ENCODE measurements at places on chromosomes 16 and 17.

DNA sequence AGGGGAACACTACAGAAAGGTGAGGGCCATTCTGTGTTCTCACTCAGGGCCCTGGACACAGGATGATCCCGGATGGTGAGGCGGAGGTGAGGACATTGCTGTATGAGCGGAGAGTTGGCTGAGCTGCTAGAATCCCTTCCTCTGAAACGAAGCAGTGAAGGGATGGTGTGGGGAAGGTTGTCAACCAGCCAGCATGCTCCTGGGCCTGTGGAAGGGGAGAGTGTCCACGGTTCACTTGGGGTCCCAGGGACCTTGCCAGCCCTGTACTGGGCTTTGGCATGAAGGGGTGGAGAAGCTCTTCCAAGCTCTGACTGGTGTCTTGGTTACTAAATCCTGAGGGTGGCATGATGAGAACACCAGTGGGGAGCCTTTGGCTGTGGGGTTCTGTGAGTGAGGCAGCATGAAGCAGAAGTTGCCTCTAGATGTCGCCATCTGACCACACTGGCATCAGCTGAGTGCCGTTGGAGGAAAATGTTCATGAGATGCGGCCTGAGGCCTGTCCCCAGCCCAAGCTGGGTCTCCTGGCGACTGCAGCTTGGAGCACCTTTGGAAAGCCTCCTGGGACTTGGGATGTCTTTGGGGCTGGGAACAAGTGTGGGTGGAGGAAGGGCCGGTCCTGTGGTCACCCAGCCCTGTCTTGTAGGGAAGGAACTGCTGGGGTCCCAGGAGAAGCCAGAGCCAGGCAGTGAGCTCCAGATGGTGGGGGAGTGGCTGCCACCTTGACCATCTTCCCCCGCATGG lies 14.8 kb downstream of the PDP2 start:
- peak; percentile 75 for DNase-seq

- DNase-seq: no peak
Observed at GRCh38 chr16:48831076-48831722, 221.2 kb upstream of the N4BP1 start.

GRCh38 chr17:6455321-6455705 lies 11.1 kb downstream of the PIMREG start:
- DNase-seq: no peak

DNA sequence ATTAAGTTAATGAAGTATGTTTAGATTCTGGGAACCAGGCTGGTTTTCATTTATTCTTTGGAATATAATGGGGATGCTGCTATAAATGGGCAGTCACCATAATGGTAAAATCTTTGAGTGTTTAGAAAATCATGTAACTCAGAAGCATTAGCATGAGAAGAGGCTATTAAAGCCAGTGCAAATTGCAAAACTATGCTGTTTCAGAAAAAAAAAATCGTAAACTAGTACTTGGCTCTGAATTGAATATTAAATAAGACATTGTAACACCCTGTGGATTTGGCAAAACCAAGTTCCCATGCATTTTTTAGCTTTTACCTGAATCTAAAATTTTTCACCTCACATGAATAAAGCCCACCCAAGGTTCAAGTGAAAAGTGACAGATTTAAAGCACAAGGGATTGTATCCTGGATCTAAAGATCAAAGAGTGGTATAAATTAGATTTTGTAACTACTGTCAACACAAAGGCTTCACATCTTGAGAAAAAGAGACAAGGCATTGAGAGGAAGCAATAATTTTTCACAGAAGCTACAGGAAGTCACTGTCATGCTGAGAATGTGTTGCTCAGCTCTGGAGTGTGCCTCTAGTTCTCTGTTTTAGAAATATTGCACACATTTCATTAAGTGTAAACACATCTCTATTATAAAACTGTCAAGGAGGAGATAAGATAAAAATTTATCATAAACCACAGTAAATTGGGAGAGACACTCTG lies 142.2 kb downstream of the ABCA8 start:
- no peak for DNase-seq

DNA sequence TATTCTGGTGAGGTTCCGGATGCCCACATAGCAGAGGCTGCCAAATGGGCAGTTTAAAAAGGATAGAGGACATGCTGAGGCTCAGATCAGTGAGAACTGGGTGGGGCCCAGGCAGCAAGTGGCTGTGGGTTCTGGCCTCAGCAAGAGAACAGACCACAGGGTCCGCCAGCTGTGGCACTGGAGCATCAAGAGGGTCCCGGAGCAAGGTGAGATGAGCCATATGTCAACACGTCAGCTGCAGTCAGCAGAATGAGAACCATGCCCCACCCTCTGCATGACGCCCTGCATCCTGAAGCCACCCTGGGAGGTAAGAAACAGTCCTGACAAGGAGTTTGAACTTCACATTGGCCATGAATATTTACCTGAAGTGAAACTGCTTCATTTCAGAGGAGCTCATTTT lies 20.1 kb upstream of the CCL5 start:
- DNase-seq: no peak

DNA sequence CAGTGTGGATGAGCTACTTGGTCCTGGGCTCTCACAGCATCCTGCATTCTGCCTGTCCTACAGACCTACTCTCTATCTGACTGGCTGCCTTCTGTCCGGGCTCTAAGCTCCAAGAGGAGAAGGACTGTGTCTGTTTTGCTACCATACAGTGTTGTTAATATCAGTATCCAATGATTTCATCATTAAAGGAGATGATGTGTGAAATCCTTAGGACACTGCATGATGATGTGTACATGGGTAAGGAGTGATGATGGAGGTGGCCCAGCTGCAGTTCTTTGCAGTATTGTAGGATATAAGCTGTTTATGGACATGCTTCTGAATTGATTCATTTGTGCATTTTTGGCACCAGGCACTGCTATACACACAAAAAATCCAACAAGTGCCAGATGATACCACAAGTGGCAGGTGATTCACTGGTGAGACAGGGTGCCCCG lies 536.9 kb upstream of the CDH11 start:
- DNase-seq: no peak

- DNase-seq: peak; percentile 23
Observed at GRCh38 chr16:88067530-88068411, 116.5 kb downstream of the BANP start.

DNA sequence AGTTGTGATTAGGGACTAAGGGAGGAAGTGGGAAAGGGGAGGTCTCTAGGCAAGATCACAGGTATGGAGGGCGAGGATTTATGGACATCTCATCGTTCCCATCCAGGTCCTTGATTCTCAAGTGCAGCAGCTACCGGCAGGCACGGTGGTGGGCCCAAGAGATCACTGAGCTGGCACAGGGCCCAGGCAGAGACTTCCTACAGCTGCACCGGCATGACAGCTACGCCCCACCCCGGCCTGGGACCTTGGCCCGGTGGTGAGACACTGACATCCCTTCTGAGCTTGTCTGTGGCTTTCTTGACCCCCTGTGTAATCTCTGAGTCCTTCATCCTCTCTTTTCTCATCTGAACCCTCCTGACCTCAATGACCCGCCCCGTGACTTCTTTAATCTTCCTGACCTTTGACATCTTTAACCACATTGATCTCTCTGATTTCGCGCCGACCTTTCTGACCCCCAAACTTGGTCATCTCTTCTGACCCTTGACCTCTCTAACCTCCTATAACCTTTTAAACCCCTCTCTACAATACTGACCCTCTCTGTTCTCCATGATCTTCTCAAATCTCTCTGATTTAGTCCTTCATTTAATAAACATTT lies 3.8 kb downstream of the PLD2 start:
- DNase-seq: peak; percentile 25
